Panc1 (cell line): ENCODE measurements at places on chromosomes 1 and 21. TPM values are rescaled to one million over a fixed set of nuclear protein-coding genes. Genes with fewer than 3 reads are reported as not detected.

Gene PLA2G2A
- total RNA-seq = not detected

DNA sequence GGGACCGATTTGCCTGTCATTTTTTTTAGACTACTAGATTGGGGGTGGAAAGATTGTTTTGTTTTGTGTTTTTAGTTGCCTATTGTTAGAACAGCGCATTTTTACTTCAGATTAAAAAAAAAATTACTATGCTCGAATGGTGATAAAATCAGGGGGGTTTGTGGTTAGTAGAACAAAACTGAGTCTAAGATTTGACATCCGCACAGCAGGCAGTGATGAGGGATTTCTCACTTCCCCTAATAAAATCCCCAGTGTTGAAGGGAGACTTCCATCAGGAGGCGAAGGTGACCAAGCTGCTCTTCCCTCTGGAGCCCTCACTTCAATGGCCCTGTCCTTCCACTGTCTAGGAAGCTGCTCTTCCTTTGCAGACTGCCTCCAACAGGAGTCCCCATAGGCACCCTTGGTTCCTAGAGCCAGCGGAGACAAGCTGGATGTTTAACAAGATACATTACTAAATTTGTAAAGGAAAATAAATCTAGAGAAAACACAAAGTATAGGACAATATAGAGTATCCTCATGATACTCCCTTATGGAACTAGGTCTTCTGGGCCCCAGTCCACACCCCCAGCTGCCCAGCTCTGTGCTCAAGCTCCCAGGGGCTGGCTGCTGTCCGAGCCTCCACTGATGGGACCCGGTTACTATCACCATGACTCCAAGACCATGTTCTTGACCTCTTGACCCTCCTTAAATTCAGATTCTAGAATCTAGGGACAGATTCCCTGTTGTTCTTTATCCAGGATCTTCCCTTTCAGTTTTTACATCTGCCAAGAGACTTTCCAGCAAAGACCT lies 31.0 kb downstream of the TENT5C start:
- DNase-seq = no peak
- no peaks in the 10 kb centered on the region for H3K36me3 ChIP-seq
- no peaks in the 10 kb centered on the region for H3K27me3 ChIP-seq
- H3K4me1 ChIP-seq = no peaks in the 10 kb centered on the region

DNA sequence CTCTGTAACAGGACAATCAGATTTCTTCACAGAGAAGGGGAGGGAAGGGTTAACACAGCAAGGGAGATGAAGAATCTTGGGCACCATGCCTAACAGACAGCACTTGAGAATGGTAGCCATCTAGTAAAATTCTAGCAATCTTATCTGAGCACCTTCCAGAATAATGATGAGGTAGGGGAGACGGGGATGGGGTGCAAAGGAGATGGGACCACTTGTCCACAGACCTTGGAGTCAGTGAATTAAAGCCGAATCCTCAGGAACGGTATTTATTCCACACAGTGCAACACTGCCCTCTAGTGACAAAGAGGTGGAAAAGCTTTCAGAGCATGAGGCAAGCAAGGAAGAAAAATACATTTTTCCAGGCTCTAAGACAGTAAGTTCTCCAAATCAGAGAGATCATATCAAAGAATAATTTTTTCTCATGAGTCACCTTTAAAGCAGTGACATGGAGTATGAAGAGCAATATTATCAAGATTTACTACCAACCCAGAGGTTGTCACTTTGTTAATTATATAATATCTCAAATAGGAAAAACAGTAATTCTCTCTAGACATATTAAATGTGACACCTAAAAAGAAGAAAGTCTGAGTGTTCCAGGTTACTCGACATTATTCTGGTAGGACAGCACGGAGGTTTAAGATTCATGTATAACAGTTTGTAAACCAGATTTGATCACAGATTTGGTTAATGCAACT lies 43.3 kb upstream of the LPAR3 start:
- H3K4me3 ChIP-seq = no peak overlapping the region
- no peaks in the 10 kb centered on the region for H3K36me3 ChIP-seq
- no peaks in the 10 kb centered on the region for H3K27me3 ChIP-seq
- peak; percentile 64 for DNase-seq
- no peak overlapping the region for H3K27ac ChIP-seq

DNA sequence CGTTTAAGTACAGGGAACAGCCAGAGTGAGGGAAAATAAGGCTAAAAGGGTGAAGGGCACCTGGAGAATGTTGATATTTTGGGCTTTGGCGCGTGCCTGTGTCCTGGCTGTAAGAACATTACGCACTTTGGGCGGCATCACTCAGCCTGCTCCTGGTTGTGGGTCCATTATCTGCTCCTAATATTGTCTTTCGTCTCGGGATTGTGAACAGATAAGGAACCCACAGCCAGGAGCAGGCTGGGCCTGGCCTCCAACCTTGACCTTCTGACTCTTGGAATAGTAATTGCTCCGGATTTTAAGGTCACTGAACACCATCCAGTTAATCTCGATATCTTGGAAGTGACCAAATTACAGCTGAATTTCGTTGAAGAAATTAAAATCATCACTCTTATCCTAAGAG lies 61.9 kb downstream of the TCP10L start:
- no peaks in the 10 kb centered on the region for H3K27me3 ChIP-seq
- H3K4me3 ChIP-seq = no peak overlapping the region
- peaks cover 6% of the 10 kb centered on the region for H3K4me1 ChIP-seq
- no peak overlapping the region for H3K27ac ChIP-seq

DNA sequence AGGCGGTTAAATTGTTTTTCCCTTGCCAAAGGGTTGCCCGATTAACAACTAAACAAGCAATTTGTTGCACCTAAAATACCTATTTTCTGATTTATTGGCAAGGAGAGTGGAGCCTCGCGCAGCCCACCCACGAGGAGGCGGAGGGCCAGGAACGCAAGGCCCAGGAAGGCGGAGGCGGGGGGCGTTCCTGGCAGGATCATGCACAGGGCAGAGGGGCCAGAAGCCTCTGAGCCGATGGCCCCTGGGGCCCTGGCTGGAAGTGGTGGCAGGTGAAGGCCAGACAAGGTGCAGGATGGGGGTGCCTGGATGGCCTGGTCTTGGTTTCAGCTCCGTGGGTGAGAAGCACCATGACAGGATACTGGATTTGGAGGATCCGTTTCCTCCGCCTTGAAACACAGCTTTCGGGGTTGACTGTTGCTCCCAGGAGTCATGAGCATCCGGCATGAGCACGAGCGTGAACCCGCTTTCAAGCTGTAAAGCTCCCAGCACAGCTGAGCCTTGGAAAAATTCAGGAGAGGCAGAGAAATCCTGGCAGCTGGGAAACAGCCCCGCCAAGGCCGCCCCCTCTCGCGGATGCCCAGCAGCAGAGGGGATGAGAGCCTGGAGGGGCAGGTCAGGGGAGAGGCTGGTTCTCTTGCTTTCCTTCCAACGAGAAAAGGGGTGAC lies 35.0 kb downstream of the AJAP1 start:
- H3K27me3 ChIP-seq = no peaks in the 10 kb centered on the region; the same call in 1 of the 2 replicates
- H3K4me1 ChIP-seq = no peaks in the 10 kb centered on the region
- H3K36me3 ChIP-seq = no peaks in the 10 kb centered on the region

DNA sequence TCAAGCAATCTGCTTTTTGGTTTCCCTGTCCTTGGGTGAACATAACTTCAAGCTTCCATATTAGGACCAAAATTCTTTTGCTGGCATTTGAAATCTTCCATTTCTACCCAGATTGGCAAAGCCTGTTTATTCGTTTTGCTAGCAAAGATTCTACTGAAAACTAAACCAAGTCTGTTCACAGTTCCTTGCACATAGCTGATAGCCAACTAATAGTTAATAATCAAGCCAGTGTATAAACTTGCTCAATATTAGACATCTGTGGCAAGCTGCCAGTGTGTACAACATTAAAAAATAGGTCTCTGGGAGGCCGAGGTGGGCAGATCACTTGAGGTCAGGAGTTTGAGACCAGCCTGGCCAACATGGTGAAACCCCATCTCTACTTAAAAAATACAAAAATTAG lies 6.3 kb downstream of the APP start:
- H3K27ac ChIP-seq = no peak overlapping the region
- DNase-seq = no peak
- no peak overlapping the region for H3K4me3 ChIP-seq
- peaks cover 7% of the 10 kb centered on the region for H3K36me3 ChIP-seq
